ENCODE measurements at places on chromosomes 2 and 18.

GRCh38 chr2:216717491-216717901 lies 22.1 kb upstream of the IGFBP5 start:
- no peak for DNase-seq

DNA sequence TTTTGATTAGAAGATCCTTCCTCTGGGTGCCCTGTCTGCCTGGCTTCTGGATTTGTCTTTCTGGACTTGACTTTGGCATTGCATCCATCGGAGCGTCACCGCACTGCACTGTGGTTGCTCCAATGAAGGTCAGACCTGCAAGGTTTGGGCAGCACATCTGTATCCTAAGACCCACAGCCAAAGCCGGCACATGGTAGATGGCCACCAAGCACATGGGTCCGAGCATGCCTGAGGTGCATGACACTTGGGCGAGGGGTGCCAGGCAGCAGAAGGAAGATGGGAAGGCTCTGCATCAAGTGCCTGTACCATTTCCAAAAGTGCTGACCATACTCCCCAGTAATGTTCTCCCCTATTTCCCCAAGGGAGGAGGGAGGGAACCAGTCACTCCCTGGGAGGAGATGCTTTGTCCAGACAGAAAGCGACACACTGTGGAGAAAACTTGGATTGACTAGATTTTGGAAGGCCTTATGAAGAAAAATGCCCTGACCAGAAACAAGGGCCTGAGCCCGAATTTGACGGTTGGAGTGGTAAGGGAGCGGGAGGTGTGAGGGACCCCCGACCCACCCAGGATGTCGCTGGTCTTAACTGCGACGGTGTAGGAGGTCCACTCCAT lies 149.9 kb downstream of the LOXHD1 start:
- DNase-seq = no peak

GRCh38 chr2:181596556-181596955 lies 60.3 kb downstream of the CERKL start:
- DNase-seq = no peak

- DNase-seq = no peak
Measured at GRCh38 chr2:28451793-28452533, 43.9 kb upstream of the PLB1 start.

GRCh38 chr2:220959391-220959802 lies 612.7 kb downstream of the EPHA4 start:
- no peak for DNase-seq

GRCh38 chr2:31226266-31226665 lies 7.7 kb upstream of the EHD3 start:
- DNase-seq = no peak

DNA sequence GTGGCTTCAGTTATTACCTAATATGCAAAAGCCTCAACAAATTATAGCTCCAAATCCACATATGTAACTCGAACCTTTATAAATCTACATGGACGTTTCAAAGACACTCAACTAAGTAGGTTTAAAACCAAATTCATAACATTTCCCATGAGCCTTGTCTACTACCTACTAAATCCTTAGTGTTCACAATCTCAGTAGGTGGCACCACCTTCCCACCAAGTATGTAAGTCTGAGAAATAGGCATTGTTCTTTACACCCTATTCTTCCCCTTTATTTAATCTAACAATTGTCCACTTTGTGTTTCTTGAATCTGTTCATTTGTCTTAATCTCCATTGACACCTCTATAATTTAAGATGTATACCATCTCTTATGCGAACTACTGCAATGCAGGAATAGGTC lies 4.6 kb downstream of the PIGN start:
- DNase-seq = no peak

- no peak for DNase-seq
Measured at GRCh38 chr2:2192091-2192955, 138.8 kb downstream of the MYT1L start.

DNA sequence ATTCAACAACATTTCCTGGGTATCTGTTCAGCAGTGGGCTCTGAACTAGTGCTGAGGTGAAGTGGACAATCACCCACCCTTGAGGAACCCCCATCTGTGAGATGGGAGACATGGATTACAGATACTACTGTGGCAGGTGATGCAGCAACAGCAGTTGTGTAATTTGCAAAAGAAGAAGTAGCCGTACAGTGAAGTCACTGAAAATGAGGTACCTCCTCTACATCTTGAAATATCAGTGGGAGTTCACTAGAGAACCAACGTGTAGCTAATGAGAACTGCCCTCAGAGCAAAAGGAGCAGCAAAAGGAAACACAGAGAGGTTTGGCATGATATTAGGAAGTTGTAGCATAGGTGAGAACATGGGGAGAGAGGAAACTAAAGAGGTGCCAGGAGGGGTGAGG lies 41.3 kb downstream of the VSNL1 start:
- DNase-seq = no peak

DNA sequence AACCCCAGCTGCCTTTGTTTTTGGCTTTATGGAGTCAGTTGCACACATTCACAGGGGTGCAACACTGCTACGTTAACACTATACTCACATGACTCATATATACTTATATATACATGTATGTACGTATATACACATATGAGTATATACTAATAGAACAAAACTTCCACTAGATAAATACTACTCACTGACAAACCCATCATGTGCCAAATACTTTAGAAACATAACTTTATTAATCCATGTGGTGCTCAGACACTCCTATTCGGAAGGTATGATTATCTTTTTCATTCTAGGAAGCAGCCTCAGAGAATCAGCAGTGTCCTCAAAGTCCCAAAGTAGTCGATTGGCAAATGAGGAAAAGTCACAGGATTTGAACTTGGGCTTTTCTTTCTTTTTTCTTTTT lies 7.9 kb downstream of the PMAIP1 start:
- DNase-seq = no peak

DNA sequence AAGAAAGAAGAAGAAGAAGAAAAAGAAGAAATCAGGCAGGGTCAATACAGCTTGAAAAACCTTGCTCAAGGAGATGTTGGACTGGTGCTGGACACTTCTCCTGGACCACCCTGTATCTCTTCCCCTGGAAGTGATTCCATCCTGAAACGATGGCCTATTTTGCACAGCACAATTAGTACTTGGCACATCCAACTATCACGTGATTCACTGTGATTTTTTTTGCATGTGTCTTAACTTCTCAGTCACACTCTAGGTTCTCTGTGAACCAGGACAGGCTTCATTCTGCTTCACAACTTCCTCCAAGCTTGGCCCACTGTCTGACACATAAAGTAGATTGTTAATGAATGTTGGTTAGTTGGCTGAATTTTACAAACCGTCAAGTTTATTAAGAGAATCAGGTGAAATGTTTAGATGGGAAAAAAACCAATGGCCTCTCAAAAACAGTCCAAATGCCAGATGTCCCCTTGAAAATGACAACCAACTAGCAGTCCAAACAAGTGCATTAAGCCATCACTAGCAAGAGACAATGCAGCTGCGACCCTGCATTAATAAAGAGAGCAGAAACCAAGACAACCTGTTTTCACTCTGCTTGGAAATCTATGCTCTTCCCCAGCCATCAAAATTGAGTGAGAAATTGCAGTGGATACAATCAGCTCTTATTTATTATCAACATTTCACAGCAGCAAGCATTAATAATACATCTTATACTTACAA lies 300.0 kb upstream of the CHAC2 start:
- DNase-seq = no peak

- DNase-seq = no peak
Measured at GRCh38 chr2:29659178-29659577, 262.2 kb downstream of the ALK start.

DNA sequence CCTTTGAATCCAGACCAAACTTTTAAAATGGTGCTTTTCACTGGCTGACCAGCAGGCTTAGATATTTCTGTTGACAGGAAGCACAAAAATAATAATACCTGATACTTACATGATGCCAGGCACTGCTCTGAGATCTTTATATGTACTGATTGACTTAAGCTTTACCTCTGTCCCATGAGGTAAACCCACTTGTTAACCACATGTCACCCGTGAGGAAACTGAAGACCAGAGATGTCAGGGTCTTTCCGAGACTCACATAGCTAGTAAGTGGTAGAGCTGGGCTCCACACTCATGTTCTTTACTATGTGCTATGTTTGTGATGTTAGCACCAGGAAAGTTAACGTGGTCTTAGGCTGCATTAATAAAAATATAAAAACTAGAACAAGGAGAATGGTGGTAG lies 297.7 kb downstream of the PLCL1 start:
- DNase-seq = no peak

Measured in testis (tissue), 5 donors.